Cardiac atrium fibroblast (primary cell): ENCODE measurements at places on chromosomes 11 and 22. TPM values are rescaled to one million over a fixed set of nuclear protein-coding genes. Genes with fewer than 3 reads are reported as not detected.

Gene DEFB131B
- total RNA-seq = not detected in 2 replicates

Gene BTBD10
- total RNA-seq = 21.2 and 27.4 TPM in 2 replicates

Gene FZD4
- 22.8 and 23.8 TPM in 2 replicates for total RNA-seq

Gene PYGM
- total RNA-seq = 5.8 and 9.7 TPM in 2 replicates

Gene PATE2
- total RNA-seq = not detected in 2 replicates

Gene NRIP3
- total RNA-seq = 2.6 and 9.7 TPM in 2 replicates
